ENCODE measurements at places on chromosomes 6 and 20.

DNA sequence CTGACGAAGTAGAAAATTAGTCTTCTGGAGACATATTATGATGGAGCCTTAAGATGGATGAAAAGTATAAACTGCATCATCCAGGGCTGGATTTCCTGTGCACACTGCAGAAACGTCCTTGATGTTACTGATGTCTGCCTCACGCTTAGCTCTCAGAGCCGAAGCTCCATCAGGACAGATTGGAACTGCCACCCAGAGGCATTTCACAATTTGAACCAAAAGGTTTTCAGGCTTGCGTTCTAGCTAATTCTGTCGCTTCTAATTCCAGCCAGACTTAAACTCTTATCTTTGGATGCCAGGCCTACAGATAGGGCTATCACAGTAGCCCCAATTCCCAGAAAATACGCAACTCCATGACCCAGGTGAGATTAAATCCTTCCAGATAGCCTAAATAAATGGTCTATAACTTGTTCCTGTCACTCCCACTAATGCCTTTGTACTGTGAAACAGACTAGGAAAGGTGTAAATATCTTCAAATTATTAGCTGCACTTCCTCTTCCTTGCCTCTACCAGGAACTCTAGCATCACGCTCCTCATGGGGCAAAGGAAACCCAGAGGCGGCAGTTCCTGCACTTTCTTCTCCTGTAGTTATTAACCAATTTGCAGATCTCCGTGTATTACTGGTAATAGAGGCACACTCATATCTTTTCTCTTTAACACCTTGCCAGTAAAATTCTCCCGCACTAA is 634.6 kb downstream of the PRKN start:
- DNase-seq, result no peak

GRCh38 chr6:106977246-106977645 is 2.7 kb upstream of the CD24 start:
- DNase-seq, result no peak

- DNase-seq, result no peak
These were observed 35.7 kb downstream of the CDH4 start for GRCh38 chr20:61287583-61288275.

- DNase-seq, result no peak
These were observed 2.8 kb downstream of the EYA2 start for GRCh38 chr20:46897328-46897880.

- DNase-seq, result no peak
These were observed 212.2 kb downstream of the CDC5L start for GRCh38 chr6:44599672-44600071.

Data from activated naive CD4-positive, alpha-beta T cell treated with Interleukin-2 at 50 U/mL for 16 hours (primary cell).